ENCODE measurements at places on chromosomes 13 and 19.

DNA sequence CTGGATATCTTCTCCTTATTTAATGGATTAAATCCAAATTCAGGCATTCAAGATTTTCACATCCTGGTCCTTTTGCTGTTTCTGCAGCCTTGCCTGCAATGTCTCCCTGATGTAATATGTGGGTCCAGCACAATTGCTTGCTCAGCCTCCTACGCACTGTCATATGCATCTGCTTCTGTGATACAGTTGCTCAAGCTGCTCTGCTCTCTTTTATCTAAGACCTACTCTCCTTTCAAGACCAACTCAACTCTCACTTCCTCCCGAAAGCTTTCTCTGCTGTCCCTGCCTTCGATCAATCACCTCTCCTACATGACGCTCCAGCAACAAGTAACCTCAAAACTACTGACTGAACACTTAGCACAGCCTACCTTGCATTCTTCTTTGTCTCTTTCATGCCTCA is 138.2 kb downstream of the DCLK1 start:
- DNase-seq, result no peak

DNA sequence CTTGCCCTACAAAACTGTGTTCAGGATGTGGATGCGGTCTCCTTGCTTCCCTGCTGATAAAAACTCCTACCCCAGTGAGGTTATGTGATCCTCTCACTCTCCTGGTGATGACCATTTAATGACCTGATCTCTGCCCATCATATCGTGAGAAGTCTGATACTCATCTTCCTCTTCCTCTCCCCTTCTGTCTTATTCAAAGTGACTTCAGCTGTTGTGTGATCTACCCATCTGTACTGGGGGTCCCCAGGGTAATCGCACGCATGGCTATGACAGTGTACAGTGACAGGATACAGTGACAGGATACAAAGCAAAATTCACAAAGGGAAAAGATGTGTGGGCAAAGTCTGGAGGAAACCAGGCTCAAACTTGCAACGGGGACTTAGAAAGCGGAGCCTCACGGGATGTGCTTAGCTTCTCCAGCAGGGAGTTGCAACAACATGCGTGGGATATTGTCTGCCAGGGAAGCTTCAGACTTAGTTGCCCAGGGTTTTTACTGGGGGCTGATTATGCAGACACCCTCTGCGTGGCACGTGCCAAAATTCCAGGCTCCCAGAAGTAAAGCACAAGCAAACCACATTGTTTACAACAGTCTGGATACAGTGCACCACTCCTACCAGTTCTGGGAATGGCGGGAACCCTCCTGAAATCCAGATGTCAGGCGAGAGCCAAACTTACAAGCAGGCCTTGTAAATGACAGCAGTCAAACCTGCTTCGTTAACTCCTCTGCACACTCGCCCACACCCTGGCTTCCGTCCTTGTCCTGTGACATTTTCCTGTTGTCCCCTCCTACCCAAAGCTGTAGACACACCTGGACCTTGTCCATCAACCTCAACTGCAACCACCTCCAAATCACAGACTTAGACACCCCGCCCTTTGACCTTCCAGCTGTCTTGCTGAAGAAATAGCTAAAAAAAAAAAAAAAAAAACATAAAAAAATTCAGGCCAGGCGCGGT is 18.0 kb upstream of the GARRE1 start:
- DNase-seq, result no peak

- DNase-seq, result peak; percentile 48
Measured at GRCh38 chr19:53877361-53877766, 4.6 kb upstream of the PRKCG start.

- DNase-seq, result no peak
Measured at GRCh38 chr19:30567536-30568232, 195.5 kb downstream of the ZNF536 start.

- no peak for DNase-seq
Measured at GRCh38 chr19:51552996-51553725, 17.9 kb upstream of the ZNF175 start.

DNA sequence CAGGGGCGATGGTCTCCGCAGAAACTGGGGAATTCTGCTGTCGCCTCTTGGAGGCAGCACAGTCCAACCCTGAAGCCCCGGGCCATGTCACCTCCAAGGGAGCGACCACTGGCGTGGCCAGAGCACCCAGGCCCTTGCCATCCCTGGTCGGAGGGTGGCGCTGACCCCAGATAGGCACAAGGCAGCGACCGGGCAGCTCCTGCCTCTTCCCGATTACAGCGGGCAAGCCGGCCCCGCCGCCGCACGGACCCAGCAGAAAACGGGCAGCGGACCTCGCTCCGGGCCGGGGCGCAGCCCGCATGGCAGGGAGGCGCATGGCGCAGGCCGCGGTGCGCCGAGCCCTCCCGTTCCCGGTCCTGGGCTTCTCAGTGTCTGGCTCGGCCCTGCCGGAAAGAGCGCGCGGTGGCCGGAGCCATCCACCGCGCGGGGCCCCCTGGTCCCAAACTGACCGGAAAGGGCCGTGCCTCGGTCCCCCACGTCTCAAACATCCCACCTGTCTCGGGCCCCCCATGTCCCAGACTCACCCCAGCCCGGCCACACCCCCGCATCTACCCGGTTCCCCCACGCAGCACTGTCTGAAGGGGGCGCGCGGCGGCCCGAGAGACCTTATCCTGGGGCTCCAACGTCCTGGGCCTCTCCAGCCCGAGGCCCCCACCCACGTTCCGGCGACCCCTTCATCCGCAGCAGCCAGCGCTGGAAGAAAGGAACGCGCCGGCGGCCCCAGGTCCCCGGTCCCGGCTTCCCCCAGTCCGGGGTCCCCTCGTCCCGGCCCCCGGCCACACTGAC is 727 bp downstream of the CERS1 start:
- DNase-seq, result no peak

DNA sequence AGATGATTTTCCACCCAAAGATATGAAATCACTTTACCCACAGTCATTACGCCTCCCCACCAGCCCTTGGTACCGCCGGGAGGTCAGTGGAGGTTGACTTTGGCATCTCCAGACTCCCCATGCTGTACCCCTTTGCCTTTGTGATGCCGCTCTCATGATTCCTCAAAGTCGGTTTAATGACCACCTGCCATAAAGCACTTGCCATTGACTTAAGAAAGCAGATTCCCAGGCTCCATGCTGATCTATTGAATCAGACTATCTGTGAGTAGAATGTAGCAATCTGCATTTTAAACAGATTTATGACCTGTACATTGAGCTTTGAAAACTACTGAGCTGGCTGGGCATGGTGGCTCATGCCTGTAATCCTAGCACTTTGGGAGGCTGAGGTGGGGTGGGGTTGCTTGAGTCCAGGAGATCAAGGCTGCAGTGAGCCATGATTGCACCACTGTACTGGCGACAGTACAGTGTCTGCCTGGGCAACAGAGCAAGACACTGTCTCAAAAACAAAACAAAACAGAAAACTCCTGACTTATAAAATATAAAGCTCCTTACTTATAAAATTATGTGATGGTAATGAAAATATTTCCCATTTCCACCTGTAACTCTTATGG is 235.2 kb downstream of the KLF5 start:
- no peak for DNase-seq

DNA sequence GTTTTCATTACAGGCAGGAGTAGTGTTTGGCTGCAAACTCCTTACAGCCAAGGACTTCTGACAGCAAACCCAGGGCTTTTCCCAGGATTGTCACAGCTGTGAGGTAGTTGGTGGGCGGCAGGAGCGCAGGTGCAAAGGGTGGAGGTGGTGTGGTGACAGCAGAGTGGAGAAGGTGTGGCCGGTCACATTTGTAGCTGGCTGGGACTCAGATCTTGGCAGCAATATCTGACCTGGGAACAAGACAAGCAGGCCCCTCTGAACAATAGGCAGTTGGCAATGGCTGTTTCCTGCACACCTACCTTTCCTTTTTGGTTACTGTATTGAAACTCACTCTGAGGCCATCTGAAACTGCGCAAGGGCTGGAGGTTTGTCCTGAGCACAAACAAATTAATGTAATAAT is 327.3 kb downstream of the COG6 start:
- DNase-seq, result no peak

- DNase-seq, result no peak
Measured at GRCh38 chr13:71661921-71662320, 205.1 kb downstream of the DACH1 start.

DNA sequence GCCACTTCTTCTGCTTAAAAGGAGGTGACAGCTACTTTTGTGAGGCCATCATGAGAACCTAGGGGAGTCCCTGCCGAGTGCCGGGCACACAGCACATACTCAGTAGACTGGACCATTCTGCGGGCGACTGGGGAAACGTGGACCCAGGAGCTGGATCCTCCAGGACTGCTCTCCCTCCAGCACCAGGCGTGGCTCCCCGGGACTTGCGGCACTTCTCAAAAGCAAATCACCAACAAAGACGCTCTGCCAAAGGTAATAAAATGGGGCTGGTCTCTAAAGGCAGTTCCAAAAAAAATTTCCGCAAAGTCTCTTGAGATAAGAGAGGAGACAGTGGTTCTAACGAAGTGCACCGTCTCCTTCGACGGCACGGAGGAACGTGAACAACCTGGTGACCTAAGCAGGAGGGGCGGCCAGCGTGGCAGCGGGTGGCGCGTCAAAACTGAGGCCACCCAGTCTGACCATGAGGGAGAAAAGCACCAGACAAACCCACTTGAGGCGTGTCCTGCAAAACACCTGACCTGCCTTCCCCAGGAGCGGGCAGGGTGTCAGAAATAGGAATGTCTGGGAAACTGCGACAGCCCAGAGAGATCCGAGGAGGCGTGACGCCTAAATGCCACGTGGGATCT is 1.4 kb upstream of the TMPRSS9 start:
- DNase-seq, result no peak

DNA sequence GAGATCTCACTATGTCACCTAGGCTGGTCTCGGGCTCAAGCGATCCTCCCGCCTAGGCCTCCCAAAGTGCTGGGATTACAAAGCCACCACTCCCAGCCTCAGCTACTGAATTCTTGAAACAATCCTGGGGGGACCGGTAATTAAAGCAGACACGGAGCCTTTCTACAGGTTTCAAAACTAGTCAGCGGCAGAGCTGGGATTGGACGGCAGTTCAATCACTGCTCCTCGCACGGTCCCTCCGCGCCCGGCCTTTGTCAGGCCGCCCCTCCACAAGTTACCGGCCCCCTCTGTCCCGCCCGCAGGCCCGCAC is 229 bp downstream of the BORCS8 start:
- DNase-seq, result no peak

- no peak for DNase-seq
Measured at GRCh38 chr13:107202371-107203023, 634.6 kb upstream of the ARGLU1 start.

GRCh38 chr13:19685034-19685433 is 51.6 kb downstream of the MPHOSPH8 start:
- DNase-seq, result no peak

GRCh38 chr13:40983725-40984667 is 35.1 kb downstream of the ELF1 start:
- no peak for DNase-seq

DNA sequence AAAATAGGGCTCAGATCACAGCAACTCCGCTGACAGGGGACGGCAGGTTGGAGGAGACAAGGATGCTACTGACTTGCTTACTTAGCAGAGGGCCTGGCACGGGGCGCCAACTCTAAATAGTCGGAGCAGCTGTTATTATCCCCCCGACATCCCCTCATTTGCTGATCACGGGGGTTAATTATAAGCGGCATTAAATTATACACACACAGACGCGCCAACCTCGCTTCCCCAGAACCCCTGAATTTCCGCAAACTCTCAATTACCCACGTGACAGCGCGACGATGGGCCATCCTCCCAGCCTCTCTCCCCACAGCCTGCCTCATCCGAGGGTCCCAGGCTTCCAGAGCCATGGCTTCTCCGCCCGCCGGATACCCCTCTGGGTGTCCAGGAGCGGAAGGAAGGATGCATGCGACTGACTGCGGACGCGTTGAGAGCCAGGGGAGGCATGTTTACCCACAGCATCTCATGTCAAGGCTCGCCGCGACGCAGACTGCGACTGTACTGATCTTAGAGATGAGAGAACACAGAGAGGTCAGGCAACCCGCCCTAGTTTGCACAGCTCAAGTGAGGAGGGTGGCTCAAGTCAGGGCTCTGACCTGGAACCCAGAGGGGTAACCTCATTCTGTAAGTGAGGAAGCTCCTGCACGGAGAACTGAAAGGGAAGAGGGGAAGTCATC is 5.7 kb downstream of the PTPRS start:
- no peak for DNase-seq

GRCh38 chr13:106998664-106999063 is 430.7 kb upstream of the ARGLU1 start:
- no peak for DNase-seq

- no peak for DNase-seq
Measured at GRCh38 chr13:73695325-73695724, 438.9 kb downstream of the KLF12 start.

GRCh38 chr13:100525453-100526317 is 62.9 kb downstream of the GGACT start:
- no peak for DNase-seq

DNA sequence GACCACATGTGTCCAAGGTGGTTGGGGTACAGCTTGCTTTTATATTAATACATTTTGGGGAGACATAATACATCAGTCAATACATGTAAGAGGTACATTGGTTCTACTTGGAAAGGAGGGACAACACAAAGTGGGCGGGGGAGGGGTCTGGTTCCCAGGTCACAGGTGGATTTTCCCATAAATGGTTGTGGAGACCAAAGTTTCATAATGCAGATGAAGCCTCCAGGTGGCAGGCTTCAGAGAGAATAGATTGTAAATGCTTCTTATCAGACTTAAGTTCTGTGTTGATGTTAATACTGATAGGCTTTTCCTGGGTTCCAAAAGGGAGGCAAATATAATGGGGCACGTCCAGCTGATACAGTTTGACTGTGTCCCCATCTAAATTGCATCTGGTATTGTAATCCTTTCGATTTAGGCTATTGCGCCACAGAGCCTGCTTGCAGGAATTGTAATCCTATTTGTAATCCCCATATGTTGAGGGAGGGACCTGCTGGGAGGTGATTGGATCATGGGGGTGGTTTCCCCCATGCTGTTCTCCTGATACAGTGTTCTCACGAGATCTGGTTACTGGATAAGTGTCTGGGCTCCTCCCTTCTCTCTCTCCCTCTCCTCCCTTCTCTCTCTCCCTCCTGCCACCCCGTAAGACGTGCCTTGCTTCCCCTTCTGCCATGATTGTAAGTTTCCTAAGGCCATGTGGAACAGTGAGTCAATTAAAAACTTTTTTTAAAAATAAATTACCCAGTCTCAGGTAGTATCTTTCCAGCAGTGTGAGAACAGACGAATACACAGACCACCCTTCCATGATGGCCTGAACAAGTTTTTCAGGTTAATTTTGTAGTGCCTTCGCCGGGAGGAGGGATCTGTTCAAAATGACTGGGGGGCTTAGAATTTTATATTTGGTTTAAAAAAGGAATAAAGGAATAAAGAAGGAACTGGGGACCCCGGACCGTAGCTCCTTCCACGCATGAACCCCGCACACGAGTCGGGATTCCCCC is 44.9 kb downstream of the ZNF823 start:
- no peak for DNase-seq

DNA sequence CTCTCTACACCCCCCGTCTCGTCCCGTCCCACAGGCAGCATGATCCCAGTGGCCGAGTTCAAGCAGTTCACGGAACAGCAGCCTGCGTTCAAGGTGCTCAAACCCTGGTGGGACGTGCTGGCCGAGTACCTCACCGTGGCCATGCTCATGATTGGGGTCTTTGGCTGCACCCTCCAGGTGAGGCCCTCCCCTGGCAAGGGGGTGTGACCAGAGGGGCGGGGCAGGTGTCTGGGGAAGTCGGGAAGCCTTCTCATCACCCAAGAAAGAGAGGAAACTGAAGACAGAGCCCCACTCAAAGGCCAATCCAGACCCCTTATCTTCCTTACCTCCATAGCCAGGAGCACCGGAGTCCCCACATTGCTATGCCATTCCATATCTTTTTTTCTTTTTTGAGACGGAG is 7.3 kb downstream of the LRRC8E start:
- DNase-seq, result no peak

- no peak for DNase-seq
Measured at GRCh38 chr13:92463134-92463533, 763.5 kb upstream of the GPC6 start.

GRCh38 chr13:25181597-25181996 is 9.5 kb upstream of the AMER2 start:
- DNase-seq, result no peak
